ENCODE measurements at places on chromosomes 13 and 19.

DNA sequence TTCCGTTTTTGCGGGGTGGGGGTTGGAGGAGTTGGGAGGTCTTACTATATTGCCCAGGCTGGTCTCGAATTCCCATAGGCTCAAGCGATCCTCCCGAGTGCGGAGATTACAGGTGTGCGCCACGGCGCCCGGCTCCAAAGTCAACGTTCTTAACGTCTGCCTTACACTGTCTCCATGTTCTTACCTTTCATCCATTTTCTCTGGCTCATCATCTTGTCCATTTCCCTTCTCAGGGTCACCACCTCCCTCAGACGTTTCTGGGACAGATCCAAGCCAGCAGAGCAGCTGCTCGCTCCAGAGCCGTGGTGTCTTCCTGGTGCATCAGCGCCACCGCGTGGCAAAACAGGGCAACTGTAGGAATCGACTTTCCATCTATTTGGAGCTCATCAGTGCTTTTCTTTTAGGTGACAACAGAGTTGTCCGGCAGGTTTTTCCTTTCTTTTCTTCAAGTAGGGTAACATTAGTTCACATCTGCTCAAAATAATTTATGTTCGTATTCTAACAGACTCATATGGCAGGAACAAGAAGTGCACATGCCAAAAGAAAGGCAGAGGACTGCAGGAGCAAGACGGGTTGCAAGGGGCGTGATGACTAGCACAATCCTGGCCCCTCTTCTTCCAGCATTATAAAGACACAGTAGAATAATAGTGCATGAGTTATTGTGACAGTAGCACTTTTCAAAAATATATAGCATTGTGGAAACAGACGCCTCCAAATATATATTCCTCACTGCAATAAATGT lies 103.1 kb upstream of the ABCC4 start:
- DNase-seq, result peak; percentile 88

GRCh38 chr19:39765091-39766076 lies 13.3 kb upstream of the LEUTX start:
- DNase-seq, result peak; percentile 49

DNA sequence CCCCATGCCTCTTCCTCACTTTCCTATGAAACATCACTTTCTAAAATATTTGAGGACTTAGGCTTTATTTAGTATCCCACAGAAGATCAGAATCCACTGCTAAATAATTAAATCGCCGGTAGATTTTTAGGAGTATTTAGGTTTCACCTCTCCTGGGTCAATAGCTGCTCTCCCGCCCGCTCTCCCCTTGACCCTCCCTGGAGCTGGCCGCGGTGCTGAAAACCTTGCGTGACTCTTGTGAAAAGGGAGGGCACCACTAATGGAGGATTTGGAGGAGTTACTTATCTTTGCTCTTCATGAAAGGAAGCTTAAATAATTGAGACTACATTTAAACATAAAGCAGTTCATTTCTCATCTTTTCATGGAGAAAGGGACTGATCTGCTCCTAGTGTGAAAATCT lies 14.1 kb downstream of the POU4F1 start:
- DNase-seq, result peak; percentile 44

DNA sequence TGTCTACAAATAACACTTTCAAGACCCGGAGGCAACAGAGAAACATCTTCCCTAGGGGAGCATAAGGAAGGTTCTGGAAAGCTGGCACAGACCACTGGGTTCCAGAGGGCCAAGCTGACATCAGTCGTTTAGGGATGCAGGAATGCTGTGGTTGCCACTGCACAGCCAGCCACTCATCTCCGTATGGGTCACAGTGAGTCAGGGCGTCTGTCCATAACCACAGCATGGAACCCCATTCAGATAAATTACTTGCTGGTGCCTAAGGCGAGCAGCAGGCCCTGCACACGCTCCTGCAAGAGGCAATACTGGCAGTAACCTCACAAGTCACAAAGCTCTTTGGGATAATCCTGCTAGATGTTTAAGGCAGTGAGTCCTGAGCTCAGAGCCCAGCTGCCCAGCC lies 140.9 kb upstream of the UBL3 start:
- no peak for DNase-seq

- no peak for DNase-seq
These were observed 1165.8 kb downstream of the OLFM4 start for GRCh38 chr13:54194233-54195024.

DNA sequence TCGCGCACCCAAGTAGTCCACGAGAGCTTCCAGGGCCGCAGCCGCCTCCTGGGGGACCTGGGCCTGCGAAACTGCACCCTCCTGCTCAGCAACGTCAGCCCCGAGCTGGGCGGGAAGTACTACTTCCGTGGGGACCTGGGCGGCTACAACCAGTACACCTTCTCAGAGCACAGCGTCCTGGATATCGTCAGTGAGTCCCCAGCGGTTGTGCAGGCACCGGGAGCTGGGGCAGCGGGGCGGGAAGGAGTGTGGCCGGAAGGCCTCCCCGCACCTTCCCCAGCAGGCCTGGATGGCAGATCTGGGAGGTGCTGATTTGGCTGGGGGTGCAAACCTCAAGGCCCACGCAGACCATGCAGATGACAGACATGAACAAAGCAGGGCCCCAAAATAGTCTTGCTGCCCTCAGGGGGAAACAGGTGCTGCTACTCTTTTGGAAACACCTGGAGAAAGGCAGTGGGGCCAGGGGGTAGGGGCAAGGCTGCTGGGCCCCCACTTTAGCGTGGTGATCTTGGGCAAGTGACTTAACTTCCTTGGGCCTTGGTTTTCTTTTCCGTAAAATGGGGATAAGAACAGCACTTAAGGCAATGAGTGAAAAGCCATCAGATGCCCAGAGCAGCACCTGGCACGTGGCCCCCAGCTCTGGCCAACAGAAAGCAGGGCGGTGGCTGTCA lies 4.0 kb downstream of the MAG start:
- DNase-seq, result peak; percentile 62

DNA sequence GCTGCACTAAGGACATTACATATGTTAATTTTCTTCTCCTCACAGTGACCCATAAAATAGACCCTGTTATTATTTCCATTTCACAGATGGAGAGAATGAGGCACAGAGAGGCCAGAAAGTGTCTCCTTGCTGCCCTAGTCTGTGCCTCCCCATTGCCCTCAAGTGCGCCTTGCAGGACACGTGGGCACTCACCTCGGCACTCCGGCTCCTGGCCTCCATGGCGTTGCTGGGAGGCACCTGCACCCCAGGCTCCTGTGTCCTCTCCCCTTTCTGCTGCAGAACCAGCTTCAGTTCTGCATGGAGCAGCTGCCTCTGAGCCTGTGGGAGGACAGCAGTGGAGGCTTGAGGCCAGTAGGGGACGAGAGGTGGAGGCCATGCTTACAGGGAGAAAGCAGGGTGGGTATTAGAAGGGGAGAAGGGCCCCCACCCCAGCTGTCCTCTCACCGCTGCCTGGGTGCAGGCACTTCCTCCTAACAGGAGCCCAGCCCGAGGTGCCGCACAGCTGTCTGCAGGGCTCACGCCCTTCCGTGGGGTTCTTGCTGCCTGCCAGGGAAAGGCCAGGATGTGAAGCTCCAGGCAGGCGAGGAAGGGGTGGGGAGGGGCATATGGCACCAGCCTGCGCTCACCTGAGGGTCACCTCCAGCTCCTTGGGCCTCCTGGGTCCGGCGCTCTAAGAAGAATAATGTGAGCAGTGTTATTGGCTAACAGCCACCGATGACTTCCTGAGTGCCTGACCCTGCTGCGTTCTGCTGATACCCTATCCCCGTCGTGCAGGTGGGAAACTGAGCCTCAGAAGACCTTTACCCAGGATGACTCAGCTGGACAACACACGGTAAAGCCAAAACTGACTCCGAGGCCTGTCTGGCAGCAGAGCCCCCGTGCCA lies 5.2 kb downstream of the PRX start:
- no peak for DNase-seq

GRCh38 chr19:54435551-54436016 lies 13.4 kb upstream of the LENG8 start:
- no peak for DNase-seq

GRCh38 chr13:73231471-73231870 lies 172.7 kb downstream of the KLF5 start:
- DNase-seq, result no peak

- peak; percentile 87 for DNase-seq
These were observed 17.7 kb upstream of the SPACA4 start for GRCh38 chr19:48588670-48589401.

DNA sequence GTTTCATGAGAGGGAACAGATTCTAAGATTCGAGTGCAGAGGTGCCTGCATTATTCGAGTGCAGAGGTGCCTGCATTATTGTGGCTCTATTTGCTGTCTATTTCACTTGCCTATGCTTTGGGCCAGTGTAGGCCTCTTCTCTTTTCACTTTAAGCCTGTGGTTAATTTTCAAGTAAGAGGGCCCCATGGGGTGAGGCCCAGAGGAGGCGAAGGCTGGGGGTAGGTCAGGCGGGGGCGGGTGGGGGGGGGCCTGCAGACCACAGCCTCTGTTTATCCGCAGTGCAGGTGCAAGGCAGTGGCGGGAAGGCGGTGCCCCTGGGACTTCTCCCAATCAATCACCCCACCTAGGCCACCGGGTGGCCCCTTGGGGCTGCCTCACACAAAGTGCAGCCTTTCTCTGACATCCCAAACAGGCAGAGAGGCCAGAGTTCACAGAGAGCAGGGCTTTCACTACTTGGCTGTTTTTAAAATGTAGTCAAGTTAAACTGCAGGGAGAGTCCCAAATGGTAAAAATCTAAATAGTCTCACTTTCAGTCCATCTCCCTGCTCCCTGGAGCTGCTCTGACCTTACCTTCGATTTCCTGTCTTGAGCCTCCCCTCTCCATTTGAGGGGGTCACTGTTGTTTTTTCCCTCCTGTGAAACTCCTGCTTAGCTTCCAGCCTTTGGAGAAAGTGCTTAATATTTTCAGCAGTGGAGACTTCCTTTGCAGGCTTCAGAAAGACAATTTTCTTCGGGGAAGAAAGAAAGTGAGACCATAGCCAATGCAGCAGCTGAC lies 249.0 kb downstream of the DLEU7 start:
- DNase-seq, result peak; percentile 83

GRCh38 chr13:110444226-110444653 lies 117.3 kb downstream of the RAB20 start:
- peak; percentile 79 for DNase-seq

- DNase-seq, result no peak
These were observed 15.9 kb downstream of the SBNO2 start for GRCh38 chr19:1157931-1158884.

GRCh38 chr19:46878613-46879375 lies 18.0 kb downstream of the ARHGAP35 start:
- no peak for DNase-seq

GRCh38 chr19:4933528-4933927 lies 24.2 kb downstream of the UHRF1 start:
- no peak for DNase-seq

- no peak for DNase-seq
These were observed 196.1 kb upstream of the MAB21L1 start for GRCh38 chr13:35672611-35673010.

- DNase-seq, result no peak
These were observed 776.6 kb downstream of the UQCRFS1 start for GRCh38 chr19:28436320-28436719.

- DNase-seq, result no peak
These were observed 1244.5 kb downstream of the PCDH9 start for GRCh38 chr13:65985612-65986011.

- no peak for DNase-seq
These were observed 4.6 kb downstream of the DAPK3 start for GRCh38 chr19:3966051-3967017.

DNA sequence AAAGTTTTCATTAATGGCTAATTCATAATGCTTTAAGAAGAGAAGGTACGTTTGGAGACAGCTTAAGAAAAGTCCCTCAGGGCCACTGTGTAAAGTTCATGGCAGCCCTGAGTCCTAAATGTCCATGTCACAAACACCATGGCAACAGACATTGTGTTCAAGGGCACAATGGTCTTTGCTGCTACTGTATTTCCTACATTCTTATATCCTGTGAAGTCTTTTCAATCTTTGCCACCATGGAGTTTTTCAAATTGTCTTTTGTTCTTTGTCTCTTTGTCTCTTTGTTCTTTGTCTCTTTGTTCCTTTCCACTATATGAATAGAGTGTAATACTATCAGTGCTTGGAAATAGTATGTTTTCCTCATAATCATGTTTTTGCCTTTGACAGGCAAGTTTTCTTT lies 178.8 kb downstream of the VWA8 start:
- DNase-seq, result no peak

- no peak for DNase-seq
These were observed 332.1 kb downstream of the LMO7 start for GRCh38 chr13:75968103-75968838.

GRCh38 chr19:6358003-6358402 lies 3.3 kb upstream of the CLPP start:
- no peak for DNase-seq

GRCh38 chr19:3465552-3465951 lies 14.8 kb downstream of the SMIM24 start:
- no peak for DNase-seq

DNA sequence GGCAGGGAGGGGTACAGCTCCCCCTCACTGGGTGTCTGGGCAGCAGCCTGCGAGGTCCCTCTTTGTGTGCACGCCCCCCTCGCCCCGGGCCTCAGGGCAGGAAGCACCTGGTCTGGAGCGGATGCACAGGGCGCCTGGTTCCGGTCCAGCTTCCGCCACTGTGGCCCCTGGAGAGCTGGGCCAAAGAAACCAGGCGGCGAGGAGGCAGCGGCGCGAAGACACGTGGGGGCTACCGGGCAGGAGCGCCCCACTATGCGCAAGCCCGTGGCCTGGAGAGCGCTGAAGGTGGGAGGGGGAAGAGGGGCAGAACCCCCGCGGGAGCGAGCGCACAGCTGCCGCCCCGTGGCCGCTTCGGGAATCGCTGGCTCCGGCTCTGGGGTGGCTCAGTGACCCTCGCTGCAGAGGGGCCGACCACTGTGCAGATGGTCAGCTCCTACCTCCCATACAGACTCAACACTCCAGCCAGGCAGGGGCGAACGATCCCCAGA lies 1.7 kb upstream of the LYL1 start:
- peak; percentile 88 for DNase-seq

DNA sequence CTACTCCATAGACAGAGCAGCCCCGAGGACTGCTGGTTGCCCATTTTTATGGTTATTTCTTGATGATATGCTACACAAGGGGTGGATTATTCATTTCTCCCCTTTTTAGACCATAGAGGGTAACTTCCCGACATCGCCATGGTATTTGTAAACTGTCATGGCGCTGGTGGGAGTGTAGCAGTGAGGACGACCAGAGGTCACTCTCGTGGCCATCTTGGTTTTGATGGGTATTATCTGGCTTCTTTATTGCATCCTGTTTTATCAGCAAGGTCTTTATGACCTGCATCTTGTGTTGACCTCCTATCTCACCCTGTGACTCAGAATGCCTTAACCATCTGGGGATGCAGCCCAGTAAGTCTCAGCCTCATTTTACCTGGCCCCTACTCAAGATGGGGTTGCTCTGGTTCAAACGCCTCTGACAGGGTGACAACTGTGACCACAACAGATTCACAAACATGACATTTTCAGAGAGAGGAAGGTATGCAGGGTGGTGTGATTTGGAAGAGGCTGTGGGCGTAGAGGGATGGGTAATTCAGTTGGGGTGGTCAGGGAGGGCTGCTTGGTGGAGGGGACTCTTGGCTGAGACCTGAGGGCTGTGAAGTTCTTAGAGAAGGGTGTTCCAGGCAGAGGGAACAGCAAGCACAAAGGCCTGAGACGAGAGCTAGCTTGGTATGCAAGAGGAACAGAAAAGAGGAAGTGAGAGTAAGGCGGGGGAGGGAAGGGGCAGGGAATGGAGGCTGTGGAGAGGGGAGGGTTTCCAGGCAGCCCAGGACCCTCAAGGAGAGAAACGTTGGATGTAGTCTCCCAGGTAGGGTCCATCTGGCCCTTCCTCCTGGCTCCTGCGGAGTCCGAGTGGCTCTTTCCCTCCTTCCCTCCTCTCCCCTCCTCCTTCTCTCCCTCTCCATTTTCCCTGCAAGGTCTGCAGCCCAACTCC lies 23.5 kb downstream of the FAM187B start:
- peak; percentile 90 for DNase-seq
